WERI-Rb-1 (cell line): ENCODE measurements at places on chromosomes 5 and 9.

- no peak for DNase-seq
These were observed 3.0 kb upstream of the CDC42SE2 start for GRCh38 chr5:131260895-131261294.

DNA sequence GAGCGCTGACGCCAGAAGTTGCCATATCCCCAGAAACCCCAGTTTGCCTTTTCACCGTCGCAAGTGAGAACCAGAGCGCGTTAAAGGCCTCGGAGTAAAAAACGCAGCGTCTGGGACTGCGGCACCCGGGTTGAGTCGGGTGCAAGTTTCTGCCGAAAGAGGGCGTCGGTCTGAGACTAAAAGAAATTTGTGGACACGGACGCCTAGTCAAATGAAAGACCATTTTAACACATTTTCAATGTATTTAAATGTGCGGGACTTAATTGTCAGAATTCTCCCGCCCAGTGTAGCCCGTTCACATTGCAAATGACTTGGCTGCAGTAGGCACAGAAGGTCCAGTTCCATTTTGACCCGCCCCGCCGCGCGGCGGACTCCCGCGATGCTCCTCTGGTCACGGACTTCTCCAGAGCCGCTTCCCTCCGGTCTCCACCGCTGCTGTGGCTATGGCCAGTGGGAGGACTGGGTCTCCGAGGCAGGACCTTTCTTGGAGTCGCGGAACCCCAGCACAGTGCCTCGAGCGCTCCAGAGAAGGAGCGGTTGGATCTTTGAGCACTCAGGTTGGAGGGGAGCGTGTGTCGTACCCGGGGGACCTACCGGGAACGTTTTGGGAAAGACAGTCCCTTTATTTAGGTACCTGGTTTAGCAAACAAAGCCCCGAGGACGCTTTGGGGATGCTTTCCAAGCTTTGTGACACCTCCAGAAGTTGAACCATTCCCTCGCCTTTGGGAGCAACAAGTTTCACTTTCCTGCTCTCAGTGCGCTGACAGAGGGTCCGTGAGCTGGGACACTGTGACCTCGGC is 1.2 kb upstream of the NPR3 start:
- DNase-seq = peak; percentile 64

- DNase-seq = no peak
These were observed 124.6 kb downstream of the ACER2 start for GRCh38 chr9:19533373-19533772.

DNA sequence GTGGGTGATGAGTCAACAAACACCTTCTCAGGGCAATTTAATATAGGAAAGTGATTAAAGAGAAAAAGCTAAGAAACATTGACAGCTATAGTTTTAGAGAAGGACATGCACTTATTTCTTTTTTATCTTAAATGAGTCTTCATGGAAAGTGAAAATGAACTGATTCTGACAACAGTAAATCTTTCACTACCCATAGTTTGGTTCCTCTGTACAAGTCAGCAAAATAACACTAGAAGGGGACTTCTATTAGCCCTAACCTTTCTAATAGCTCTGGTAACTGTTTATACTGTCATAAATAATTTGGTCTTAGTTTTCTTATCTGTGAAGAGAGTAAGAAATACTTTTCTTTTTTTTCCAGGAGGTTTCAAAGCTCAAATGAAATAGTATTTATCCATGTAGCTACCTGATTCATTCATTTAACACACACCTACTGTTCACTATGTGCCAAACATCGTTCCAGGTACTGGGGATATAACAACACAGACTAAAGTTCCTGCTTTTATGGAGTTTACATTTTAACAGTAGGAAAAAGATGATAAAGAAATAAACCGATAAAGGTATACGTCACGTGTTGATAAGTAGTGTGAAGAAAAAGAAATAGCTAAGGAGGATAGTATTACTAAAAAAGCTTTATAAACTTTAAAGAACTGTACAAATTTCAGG is 148.2 kb downstream of the PCSK1 start:
- no peak for DNase-seq

DNA sequence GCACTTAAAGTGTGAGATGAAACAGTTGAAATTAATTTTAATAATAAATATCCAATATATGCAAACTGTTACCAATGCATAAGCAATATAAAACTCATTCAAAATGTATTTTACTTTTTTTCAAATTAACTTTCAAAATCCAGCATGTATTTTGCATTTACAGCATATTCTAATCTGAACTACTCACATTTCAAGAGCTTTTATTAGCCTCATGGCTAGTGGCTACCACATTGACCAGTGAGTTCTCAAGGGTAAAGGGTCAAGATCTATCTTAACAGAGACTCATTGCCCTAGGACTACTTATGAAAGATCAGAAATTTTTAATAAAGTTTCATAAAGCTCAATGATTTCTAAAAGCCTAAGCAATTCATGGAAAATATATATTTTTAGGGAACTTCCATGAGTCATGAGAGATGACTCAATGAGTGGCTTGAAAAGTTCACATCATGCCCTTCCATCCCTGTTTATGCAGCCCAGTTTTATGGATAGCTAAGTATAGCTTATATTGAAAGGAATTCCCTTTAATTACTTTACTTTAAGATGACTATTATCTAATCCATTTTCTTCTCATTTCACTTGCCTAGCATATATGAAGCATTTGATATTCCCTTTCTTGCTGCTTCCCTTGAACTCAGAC is 608.6 kb downstream of the SLCO4C1 start:
- no peak for DNase-seq

DNA sequence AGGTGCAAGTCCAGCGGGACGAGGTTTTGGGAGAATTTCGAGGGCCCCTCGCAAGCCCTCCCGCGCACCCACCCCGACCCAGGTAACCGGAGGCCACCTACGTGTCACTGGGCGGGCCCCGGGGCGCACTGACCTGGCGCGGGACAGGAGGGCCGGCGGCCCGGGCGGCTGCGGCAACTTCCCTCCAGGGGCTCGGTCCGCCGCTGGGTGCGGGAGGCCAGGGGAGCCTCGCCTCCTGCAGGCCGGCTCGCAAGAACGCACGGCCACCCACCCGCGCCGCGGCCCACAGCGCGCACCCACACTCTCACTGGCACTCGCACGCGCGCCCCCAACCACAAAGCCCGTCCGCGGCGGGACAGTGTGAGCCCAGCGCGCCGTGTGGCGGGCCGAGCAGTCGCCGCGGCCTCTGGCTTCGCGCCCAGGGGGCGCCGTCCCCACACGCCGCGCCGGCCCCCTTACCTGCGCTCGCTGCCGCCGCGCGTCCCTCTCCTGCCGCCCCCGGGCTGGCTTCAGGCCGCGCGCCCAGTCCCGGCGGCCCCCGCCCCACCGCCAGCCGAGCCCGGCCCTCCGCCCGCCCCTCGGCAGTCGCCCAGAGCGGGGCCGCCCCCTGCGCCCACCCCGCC is 451 bp downstream of the LPAR1 start:
- DNase-seq = peak; percentile 29
